MV-4-11 (cell line): ENCODE measurements at places on chromosomes 5 and 9.

DNA sequence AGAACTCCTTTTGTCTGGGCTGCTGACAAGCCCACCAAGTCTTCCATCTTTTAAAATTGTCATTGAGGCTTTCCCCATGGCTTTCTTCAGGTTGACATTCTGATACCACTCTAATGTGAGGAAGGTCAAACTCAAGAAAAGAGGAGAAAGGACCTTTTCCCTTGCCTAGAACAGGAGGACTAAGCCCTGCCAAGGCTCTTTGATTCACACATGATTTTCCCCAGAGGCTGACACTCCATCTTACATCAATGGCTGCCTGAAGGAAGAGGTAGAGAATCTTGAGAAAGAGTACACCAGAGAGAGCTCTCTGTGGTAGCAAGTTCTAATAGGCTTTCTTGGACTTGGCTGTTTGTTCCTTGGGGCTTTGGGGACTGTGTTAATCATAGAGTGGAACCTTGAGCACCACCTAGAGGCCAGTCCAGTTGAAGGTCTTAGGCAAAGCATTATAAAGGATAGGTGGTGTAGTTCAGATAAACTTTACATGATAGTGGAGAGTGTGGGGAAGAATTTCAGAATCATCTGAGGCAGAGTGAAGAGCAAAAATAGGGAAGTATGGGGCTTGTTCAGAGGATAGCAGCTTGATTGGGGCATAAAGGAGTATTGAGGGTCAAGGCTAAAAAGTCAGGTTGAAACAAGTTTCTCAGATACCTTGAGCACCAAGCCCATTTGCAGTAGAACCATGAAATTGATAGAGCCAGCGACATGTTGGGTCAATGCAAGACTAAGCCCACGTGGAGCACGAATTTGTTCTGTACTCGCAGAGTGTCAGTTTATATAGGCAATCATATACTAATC is 36.7 kb downstream of the NDFIP1 start:
- peak; percentile 64 for DNase-seq

- no peak for DNase-seq
Observed at GRCh38 chr9:112784020-112784785, 33.6 kb downstream of the SNX30 start.

GRCh38 chr5:33539212-33539611 is 98.4 kb downstream of the TARS1 start:
- DNase-seq, result no peak

- no peak for DNase-seq
Observed at GRCh38 chr5:68229416-68229815, 13.9 kb downstream of the PIK3R1 start.

DNA sequence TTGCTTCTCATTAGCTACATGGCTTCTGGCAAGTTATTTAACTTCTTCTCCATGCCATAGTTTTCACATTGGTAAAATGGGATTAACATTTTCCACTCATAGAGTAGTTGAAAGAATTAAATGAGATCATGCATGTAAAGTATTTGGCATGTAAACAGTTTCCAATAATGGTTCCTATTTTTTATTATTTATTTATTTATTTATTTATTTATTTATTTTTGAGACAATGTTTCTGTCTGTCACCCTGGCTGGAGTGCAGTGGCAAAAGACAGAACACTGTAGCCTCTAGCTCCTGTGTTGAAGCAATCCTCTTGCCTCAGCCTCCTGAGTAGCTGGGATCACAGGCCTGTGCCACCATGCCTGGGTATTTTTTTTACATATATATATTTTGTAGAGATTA is 117.7 kb downstream of the DOCK2 start:
- DNase-seq, result no peak

DNA sequence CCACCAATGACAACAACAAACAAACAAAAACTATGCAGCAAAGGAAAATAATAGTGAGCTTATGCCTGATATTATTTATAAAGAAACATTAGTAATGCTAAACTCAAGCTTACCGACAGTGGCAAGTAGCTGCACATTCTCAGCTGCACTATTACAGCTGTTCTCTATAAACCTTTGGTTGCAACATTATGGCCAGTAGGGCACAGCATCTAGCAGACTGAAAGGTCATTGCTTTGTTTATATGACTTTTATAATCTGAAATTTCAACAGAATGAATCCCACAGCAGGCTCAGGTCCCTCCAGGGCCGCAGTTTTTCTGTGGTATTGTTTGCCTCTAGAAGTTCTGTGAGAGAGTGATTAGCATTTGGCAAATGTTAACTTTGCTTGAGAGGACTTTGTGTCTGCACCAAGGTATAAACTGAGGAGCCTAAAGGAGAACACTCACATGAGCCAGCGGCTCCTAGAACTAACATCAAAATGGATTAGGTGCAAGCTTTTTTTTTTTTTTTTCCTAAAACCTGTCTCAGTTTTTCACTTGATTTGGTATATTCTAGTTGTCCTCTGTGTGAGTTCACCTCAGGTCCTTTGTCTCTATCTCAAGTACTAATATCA is 58.3 kb downstream of the IZUMO3 start:
- no peak for DNase-seq

DNA sequence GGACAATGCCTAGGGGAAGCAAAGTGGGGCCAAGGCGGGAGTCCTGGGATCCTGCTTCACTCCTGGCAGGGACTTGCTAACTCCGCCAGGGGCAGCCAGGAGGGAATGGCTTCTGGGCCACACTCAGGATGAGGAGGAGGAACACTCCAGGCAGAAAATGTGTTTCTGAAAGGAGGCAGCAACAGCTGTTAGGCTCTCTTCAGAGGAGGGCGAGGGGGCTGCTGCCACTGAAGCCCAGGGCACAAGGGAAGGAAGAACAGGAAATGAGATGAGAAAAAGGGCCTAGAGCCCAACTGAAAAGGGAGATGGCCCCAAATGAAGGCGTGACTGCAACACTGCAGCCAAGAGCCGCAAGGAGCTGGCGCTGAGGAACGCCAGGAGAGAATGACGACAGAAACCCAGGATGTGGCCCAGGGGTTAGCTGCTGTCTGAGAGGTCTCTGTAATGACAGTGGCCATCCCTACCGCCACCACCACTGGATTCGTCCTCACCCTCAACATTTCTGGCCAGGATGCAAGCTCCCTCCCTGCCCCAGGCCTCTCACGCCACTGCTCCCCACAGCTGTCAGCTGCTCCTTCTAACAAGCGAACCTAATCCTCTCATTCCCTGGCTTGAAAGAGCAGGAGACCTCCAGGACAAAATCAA is 15.8 kb downstream of the PSMB7 start:
- DNase-seq, result peak; percentile 52

GRCh38 chr5:150227606-150228273 is 37.9 kb downstream of the SLC6A7 start:
- peak; percentile 17 for DNase-seq

- peak; percentile 74 for DNase-seq
Observed at GRCh38 chr9:82495884-82496777, 507.6 kb downstream of the SPATA31D1 start.

GRCh38 chr9:133347515-133347984 is 381 bp downstream of the MED22 start:
- peak; percentile 29 for DNase-seq

DNA sequence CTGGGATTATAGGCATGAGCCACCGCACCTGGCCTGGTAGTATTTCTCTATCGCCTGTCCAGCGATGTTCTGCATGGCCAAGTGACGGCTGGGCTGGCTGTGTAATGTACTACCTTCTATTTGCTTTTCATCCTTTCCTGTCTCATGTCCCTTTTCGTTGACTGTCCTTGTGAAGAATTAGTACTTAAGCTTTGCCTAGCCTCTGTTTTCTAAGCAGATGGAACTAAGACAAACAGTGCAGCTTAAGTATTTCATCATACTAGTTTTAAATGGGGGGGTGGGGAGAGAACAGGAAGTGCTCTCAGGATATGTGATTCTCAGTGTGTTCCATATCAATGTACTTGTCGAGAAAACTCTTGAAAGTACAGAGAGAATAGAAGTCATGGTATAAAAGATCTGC is 31.7 kb upstream of the CCL21 start:
- DNase-seq, result peak; percentile 77

DNA sequence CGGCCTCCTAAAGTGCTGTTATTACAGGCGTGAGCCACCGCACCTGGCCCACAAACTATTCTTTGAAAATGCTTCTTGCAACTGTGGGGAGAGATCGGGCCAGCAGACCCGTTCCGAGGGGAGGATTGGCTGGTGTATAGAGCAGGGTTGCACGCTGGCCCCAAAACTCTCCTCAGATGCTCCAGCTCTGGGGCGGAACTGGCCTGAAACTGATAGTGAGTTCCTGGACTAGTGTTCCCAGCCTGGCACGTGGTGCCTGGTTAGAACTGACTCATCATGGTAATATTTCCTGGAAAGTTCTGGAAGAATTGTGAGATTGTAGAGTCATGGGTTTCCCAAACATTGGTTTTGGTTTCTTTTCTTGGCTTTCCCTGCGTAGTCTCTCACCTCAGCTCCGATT is 120.5 kb downstream of the FBXL7 start:
- DNase-seq, result no peak

DNA sequence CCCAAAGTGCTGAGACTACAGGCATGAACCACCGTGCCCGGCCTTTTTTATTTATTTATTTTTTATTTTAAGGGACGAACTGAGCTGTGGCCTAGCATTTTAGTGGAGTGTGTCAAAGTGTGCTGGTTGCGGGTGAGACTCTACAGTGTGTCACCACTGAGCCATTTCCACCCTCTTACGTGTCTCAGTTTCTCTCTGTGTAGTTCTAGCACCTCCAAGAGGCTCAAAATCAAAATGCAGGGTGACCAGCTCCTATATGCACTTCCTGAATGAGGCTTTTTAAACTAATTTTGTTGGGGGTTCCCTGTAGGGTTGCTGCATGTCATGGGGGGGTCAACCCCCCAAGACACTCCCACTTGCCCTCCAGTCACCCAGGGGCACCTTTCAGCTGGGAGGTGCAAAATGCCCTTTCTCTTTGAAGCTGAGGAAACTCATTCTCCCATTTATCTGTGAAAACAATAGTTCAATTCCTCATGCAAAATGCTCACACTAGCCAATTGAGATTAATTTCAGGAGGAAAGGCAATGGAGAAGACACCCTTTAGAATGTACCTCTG is 69.3 kb downstream of the COL15A1 start:
- DNase-seq, result no peak

DNA sequence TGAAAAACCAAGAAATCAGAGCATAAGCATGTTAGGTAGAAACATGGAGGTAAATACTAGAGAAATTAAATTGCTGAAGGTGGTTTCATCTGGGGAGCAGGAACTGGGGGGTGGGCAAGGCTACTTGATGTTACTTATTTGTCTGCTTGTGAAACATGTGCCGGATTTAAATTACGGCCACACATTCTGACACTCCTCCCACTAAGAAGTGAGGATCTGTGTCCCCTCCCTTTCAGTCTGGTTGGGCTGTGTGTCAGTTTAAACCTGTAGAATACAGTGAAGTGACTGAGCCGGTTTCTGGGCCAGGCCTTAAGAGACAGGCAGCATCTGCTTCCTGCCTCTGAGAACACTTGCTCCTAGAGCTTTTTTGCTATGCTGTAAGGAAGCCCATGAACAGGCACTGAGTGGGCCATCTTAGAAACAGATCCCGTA is 2.3 kb upstream of the IARS1 start:
- peak; percentile 49 for DNase-seq

DNA sequence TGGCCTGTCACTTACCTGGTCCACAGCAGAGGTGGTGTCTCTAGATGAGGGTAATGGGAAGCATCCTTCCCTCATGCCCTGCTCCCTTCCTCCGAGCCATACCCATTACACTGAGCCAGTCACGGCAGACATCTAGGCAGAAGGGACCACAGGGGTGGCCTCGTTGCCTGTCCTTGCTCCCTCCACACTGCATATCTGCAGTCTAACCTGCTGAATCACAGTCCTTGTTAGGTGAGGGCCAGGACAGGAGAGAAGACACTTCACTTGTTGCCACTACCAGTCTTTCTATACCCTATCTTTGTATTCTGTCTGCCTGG is 18.4 kb upstream of the SPINK4 start:
- DNase-seq, result no peak

GRCh38 chr9:86766912-86767311 is 180.4 kb downstream of the GAS1 start:
- DNase-seq, result peak; percentile 91

DNA sequence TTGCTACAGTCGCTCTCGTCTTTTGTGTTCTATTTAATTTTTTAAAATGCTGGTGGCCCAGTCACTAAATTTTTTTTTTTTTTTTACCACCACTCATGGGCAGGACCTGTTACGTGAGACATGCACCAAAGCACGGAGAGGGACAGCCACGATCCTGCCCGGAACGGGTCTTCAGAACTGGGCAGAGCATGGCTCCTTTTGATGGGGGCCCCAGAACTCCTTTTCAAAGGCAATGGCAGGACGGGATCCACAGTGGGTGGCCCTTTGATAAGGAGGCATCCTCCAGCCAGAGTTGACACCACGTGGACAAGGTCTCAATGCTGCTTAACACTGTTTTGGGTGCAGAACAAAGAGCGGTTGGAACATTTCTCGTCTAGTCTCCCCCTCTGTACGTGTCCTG is 50.0 kb downstream of the TENT4A start:
- DNase-seq, result no peak

GRCh38 chr5:92890841-92891244 is 690.2 kb downstream of the NR2F1-AS1 start:
- no peak for DNase-seq

DNA sequence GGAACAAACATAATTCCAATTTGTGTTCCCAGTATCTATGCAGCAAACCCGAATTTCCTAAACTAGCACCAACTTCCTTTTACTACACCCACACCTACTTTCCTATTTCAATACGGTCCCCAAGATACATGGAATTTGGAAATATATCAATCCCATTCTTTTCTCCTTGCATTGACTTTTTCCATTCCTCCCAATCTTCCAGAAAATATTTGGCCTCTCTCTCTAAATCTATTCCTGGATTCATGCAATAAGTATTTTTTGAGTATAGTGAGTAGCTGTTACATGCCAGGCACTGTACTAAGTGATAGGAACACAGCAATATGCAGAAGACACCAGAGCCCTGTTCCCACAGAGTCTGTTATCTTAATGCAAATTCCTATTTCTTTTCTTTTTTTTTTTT is 216.2 kb upstream of the PIK3R1 start:
- DNase-seq, result no peak

DNA sequence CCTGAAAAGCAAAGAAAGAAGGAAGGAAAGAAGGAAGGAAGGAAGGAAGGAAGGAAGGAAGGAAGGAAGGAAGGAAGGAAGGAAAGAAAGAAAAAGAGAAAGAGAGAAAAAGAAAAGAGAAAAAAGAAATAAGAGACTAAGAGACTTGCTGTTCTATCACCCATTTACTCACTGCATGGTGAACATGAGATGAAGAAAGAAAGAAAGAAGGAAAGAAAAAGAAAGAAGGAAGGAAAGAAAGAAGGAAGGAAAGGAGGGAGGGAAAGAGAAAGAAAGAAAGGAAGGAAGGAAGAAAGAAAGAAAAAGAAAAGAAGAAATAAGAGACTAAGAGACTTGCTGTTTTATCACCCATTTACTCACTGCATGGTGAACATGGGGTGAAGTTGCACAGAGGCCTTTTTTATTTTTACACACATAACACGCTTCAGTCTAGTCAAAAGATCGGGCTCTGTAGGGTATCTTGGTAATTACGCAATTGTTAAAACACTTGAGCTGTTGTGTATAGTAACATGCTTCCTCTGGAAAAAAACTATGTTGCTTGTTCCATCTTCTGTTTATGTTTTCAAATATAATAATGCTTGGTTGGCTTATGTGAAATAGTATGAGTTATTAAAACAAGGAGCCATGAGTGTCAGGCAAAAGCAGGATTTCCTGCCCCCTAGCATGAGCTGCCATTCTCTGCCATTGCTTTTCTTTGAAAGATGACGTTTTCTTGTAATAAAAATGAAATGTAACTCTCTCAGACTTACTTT is 119.3 kb upstream of the ZNF608 start:
- peak; percentile 39 for DNase-seq

GRCh38 chr5:73770172-73771025 is 144.4 kb downstream of the ARHGEF28 start:
- no peak for DNase-seq
